Stimulated activated CD4-positive, alpha-beta T cell treated with anti-CD3 and anti-CD28 coated beads, Interleukin-12 subunit alpha, Interleukin-12 subunit beta, amount 100 ng/mL, for 24 hours (primary cell): ENCODE measurements at places on chromosomes 12 and 14.

DNA sequence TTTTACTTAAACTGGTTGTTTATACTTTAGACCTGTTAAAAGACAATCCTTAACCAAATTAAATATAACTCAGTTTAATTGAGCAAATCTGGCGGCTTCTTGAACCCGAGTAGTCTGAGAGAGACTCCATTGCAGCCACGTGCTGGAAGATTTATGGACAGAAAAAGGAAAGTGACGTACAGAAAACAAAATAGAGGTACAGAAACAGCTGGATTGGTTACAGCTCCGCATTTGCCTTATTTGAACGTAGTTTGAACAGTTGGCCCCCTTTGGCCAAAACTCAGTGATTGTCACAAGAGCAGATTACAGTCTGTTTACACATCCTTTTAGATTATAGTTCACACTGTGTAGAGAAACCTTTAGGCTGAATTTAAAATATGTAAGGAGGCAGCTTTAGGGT lies 155.9 kb downstream of the RAD51B start:
- DNase-seq = no peak

- no peak for DNase-seq
Observed at GRCh38 chr12:332581-333205, 56.4 kb downstream of the KDM5A start.

- DNase-seq = no peak
Observed at GRCh38 chr14:29681316-29681715, 246.3 kb downstream of the PRKD1 start.

- no peak for DNase-seq
Observed at GRCh38 chr14:104669697-104670096, 19.7 kb upstream of the INF2 start.

DNA sequence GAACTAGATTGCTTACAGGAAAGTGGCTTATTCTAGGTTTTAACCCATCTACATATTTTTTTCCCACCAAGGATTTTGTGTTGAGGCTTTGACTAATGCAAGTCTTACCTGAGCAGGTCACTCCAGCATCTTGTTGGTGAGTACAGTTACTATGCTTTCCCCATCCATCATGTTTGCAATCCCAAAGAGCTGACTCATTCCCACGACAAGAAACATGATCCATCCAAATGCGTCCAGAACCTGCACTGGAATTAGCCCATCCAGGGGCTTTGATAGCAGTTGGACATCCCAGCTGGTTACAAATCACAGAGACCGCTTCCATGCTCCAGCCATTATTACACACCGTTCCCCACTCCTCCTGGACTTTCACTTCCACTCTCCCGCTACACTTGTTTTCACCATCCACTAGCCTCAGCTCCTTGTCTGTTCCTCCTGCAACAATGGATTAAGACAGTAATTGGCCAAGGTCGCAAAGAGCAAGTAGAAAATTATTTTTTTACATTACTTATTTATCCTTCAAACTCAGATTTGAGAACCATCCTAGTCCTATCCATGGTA lies 2.5 kb downstream of the CD163 start:
- no peak for DNase-seq

DNA sequence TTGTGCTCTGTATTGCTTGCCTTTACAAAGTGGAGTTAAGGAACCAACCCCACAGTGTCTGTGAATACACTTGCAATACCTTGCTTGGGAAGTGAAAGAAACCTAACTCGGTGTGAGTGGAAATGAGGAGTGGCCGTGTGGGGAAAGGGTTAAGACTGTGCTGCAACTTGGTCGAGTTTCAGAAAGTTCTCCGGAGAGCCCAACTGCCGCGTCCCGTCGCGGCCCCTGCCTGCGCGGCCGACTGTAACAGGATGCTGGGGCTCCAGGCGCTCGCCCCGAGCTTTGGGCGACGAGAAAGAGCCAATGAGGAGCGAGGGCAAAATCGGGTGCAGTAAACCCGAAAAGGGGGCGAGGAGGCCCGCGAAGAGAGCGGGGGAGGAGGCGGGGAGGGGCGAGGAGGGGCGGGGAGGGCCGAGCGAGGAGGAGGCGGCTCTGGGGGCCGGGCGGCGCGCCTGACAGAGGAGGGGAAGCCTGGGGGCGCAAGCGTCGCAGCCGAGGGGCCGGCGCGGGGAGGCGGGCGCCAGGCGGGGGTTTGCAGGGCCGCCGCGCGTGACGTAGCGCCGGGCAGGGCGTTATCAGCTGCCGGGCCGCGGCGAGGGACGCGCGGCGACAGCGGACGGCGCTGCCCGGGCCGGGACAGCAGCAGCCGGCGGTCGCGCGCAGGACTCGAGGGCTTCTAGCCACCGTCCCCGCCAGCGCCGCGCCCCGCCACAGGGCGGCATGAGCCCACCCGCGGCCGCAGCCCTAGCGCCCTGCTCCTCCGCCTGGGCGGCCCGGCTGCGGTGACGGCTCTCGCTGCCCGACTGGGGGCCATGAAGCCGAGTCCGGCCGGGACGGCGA lies at the start of gene DACT1:
Gene DACT1 (plus strand): TSS at position 572 of the 840 bp plus-strand sequence. CDS start 241 bp downstream, at position 813.
- DNase-seq = no peak

DNA sequence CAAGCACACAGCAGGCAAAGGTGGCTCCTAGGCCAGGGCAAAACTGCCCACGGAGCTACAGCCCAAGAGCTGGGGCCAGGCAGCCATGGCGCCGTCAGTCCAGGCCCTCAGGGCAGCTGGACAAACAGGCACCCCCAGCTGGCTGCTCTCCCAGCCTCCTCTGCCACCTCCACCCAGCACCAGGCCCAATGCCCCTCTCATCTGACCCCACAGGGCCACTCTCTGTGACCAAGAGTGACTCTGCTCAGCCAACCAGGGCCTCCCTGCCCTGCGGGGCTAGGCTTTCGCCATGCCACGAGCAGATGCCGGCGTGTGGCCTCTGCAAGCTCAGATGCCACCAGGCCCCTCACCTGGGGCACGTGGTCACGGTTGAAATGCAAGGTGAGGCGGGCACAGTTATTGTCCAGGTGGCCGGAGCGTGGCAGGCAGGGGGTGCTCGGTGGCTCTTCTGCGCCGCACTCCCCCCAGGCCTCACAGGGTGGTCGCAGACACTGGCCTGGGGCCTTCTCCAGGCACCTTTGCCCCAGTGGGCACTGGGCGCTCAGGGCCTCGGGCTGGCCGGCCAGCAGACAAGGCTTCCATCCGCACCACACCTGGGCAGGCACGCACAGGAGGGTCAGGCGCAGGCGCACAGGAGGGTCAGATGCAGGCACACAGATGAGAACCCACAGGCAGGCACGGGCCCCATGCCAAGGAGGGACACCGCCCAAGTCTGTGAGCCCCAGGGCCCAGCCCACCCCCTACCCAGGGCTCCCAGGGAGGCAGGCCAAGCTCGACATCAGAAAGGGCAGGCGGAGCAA lies 23.0 kb downstream of the JAG2 start:
- DNase-seq = no peak

DNA sequence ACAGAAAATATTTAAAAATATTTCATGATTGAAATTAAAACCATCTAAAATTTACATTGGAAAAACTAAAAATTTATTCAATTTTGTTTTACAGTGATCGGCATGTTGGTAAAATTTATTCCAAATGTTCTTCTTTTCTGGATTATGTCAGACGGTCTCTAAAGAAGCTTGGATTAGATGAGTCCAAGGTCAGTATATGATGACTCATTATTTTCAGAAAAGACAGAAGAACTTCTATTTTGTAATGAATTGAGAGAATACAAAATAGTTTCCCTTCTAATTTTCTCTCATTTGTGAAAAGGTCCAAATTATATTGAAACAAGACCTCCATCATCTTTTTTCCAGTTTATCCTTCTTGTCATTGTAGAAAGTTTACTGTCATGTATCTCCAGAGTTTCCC lies 98.3 kb downstream of the METTL25 start:
- DNase-seq = no peak

DNA sequence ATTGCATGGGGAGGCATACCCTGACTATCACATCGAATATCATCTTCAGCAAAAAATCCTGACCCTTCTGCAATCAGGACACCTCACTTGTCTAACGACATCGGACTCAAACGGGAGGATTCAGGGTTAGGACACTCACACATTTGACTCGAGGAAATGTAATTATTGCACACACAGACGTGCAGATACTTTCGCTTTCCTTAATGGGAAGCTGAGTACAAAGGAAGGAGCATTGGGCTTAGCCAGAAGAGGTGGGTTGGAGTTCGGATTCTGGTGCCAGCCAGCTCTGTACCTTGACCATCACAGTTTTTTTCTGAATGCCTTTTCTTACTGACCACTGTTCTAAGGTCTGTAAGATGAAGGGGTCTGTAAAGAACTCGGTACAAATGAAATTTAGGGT lies 260.4 kb downstream of the GALC start:
- no peak for DNase-seq

- DNase-seq = no peak
Observed at GRCh38 chr12:81208187-81208911, 130.5 kb downstream of the ACSS3 start.

DNA sequence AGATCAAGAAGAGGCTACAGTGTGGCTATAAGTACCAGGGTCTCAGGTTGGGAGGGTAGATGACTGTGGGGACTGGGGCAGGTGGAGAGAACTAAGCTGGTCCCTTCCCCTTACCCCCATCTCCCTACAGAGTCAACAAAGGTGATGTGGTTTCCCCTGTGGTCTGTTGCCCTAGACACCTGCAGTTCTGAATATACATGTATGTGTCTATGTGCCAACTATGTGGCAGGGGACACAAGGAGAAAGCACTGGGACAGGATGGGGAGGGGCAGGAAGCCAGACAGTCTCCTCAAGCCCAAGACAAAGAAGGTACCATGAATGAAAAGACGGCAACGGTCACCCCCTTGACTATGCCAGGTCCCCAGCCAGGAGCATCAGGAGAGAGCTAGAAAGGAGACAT lies 4.5 kb upstream of the HDAC7 start:
- no peak for DNase-seq

GRCh38 chr12:52246720-52247621 lies 13.9 kb downstream of the KRT7 start:
- no peak for DNase-seq

GRCh38 chr12:19074700-19075099 lies 54.8 kb upstream of the PLEKHA5 start:
- no peak for DNase-seq

DNA sequence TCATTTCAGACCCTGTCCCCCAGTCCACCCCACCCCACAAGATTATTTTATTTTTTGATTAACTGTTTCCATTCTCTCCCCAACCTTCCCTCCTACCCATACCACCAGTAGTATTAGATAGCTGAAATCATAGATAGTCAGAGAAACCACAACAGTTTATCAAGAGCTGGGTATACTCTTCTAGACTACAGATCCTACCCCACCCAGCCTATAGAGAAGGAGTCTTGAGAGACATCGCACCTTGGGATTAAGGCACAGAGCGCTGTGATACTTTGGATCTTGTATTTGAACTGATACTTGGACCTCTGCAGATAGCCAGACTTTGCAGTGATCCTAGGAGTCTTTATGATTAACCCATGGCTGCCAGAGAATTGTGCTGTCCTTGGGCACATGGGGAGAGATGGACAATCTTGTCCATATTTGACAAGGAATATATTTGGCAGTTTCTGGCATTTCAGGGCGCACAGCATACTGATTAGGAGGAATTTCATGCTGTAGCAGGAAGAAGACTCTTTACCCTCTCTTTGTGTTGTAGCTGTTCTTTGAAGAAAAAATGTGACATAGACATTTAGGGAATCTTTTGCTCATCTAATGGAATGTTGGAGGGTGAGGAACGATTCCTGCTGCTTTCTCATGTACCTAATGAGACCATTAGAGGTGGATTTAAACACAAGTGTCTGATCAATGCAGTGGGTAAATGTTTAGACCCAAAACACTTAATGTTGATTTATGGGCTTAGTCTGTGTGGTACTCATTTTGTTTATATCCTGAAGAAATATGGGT lies 982 bp downstream of the RBMS2 start:
- DNase-seq = no peak

DNA sequence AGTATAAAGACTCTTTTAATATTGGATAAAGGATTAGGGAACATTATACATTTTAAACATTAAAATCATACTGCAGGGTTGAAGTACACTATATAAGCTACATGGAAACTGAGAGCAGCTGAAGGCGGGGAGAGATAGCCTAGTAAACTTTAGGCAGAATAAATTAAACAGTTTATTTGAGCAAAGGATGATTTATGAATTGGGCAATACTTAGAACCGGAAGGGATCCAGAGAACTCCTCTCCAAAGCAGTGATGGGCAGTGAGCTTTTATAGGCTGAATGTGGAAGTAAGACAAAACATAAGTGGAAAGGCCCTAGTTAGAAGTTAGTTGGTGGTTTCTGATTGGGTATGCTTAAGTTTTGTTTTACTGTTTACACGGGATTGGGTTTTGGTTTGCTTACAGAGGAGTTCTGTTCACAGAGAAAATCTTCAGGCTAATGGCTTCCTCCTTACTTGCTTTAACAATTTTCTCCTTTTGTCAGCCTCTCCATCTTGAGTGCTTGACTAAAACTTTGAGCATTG lies 18.9 kb downstream of the LEMD3 start:
- no peak for DNase-seq

GRCh38 chr12:125382926-125383325 lies 317.7 kb downstream of the AACS start:
- DNase-seq = no peak

DNA sequence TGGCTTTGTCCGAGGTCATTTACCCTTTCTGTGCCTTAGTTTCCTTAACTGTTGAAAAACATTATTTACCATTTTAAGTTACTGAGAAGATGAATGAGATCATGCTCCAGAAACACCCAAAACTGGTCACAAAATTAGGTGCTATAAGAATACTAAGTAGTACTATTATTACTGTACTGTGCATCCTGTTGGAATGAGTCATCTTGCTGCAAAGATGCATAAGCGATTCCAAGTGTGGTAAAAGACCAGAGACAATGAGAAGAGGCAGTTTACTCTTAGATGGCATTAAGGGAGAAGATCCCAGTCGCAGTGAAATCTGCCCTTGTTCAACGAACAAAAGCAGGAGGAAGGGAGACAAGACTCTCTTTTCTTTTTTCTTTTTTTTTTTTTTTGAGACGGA lies 4.2 kb upstream of the PLEKHA5 start:
- DNase-seq = no peak

- DNase-seq = no peak
Observed at GRCh38 chr12:90102957-90103652, 394.5 kb upstream of the ATP2B1 start.

DNA sequence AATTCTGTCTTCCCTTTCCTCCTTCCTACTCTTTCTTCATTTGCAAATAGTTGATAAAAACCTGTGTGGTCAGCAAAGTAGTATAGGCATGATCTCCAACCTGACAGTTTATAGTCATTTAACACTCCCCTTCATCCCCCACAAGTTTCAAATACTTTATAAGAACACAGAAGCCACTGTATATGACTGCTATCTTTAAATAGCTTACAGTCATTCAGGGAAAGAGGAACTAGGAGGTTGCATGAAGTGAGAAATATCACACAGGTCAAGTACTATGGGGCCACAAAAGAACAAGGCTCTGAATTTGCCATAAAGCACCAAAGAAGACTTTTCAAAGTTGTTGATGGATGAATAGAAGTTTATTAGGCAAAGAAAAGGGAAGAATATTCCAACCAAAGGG lies 431.3 kb downstream of the NPAS3 start:
- no peak for DNase-seq
